Natural killer cell treated with Interleukin-12 subunit alpha and Interleukin-12 subunit beta and Interleukin-15 and Interleukin-18, amount 100 ng/mL, for 72 hours (primary cell): ENCODE measurements at places on chromosomes 11 and 22. TPM values are rescaled to one million over a fixed set of nuclear protein-coding genes. Genes with fewer than 3 reads are reported as not detected.

DNA sequence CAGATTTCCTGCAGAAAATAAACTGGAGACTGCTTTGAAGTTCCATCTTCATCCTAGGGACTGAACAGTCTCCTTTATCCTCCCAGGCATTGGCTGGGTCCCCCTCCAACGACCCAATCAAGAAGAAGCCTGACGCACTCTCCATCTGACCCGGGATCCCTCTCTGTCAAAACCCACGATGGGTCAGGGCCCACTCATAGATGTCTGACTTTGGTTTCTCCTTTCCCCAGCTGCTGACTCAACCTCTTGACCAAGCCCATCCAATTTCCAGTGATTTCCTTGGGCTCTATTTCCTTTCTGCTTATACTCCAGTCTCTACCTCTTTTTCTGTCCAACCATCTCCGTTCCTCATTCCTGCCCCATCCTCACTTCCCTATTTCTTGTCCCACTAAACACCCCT is 189.7 kb downstream of the MIAT start:
- no peak for DNase-seq

Gene SMIM38
- not detected for total RNA-seq

Gene SLC6A5
- total RNA-seq = not detected

GRCh38 chr11:124717786-124718651 is 21.7 kb upstream of the NRGN start:
- no peak for DNase-seq

GRCh38 chr22:22700631-22701030 is 56.2 kb downstream of the GGTLC2 start:
- no peak for DNase-seq

- DNase-seq = no peak
Observed at GRCh38 chr11:63829823-63830489, 9.0 kb upstream of the MARK2 start.

- no peak for DNase-seq
Observed at GRCh38 chr11:68354148-68354872, 41.9 kb downstream of the LRP5 start.

Gene VPS37C
- 9.7 TPM for total RNA-seq

Gene TAF10
- 152 TPM for total RNA-seq

Gene FXYD2
- total RNA-seq = 1.5 TPM

Gene ARHGAP8
- total RNA-seq = 2.3 TPM

Gene SOX6
- total RNA-seq = not detected
